NCI-H1930 (cell line): ENCODE measurements at places on chromosomes 5 and 9.

DNA sequence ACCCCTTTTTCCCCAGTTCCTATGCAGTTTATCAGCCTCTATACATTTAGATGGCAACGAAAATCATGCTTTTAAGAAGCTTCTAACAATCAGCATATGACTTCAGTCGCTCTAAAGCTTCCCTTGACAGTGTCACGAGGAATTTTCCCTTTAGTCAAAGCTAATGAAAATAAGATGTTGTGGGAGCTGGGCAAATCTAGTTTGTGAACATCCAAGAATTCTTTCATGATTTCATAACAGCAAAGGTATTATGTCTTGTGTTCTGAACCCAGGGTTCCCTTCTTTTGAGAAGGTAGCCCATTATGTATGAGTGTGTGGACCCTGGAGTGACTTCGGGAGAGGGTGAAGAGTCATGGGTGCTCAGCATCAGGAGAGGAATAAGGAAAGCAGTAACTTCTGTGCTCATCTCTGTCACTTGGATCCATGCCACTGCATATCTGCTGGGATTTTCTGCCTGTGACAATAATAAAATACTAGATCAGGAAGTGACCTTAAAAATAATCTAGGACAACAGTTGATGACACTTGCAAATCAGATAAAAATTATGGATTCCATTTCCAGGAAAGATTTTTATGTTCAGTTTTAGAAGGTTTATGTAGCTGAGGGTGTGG lies 102.4 kb downstream of the PCSK1 start:
- no peak for DNase-seq

DNA sequence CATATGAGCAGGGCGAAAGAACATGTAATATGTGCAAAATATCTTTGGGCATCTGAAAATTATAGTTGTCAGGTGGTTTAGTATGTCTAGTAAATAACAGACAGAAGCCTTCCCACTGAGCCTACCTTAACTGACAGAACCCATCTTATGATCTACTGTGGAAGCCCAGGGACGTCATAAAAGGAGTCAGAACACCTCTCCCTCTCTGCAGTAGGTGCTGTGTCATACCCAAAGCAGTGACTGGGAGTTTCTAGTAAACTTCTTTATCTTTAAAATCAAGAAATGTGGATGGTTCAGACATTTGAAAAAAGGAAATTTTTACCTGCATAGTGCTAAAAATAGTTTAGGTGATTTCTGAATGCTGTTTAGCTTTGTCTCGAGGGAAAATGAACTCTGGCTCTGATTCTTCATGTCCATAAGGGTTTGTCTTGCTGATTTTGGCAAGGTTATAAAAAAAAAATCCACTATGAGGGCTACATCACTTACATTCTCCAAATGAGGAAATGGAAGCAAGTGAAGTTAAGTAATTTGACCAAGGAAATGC lies 104.0 kb downstream of the NUDT12 start:
- no peak for DNase-seq

GRCh38 chr5:132684491-132684890 lies 10.7 kb downstream of the IL4 start:
- DNase-seq = no peak

- no peak for DNase-seq
Observed at GRCh38 chr5:142819825-142820224, 49.6 kb downstream of the ARHGAP26 start.

DNA sequence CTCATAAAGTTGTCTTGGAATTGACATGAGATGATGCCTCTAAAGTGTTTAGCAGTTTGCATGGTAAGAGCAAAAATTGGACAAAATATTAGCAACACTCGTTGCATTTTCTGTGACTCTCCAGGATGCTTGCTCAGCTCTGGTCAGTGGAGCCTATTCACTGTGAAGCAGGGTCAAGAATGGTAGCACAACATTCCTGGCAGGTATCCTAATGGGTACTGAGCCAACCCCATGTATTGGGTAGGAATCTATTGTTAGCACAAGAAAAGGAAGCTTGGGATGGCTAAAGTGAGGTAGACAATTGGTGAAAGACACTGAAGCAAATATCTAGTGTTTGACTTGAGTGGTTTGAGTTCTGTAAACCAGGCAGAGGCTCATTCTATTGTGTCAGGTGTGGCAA lies 10.4 kb upstream of the ACTBL2 start:
- no peak for DNase-seq

GRCh38 chr5:157665467-157666070 lies 5.8 kb upstream of the C5orf52 start:
- no peak for DNase-seq

DNA sequence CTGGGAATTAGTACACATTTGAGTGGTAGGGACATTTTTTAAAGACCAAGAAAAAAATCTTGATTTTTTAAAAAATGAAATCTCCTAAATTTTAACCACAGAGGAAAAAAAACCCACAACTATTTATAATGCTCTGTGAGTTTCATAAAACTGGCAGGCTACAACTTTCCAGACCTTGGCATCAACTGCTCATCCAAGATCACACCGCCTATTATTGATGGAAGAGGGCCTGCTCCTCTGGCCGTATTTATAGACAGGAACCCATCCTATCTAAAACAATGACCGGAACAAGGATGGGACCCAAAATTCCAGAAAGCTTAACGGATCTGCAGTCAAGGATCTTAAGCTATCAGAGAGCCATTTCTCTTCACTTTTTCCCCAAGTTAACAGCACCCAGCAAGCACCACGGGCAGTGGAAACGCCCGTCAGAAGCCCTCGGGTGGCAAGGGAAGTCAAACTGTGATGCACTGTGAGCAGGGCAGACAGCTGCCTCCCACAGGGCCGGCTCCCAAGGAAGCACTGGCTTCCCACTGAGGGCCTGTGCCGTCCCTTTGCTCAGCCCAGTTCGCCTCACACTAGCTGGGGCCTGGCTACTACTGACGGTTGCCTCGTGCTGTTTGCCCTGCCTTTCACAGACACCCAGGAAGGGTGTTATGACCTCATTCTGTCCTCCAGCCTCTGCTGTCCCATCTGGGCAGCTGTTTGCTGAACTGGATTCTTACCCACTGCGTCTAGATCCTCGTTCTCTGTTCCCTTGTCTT lies 62.8 kb downstream of the CDC14B start:
- no peak for DNase-seq

DNA sequence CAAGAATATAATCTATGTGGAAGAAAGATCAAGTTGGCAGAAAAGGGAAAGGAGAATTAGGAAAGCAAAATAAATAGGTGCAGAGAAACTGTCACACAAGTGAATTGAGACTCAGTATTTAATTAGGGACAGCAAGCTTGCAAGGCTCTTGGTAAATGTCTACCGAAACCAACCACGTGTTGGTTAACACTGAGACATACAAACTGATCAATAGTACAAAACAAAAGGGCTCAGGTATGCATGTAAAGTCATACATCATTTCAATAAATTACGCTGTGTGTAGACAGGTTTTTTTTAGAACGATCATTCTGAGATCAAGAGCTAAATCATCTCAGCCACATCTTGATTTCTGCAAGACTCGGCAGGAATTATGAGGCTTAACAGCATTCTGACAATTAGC lies 225.4 kb downstream of the EBF1 start:
- no peak for DNase-seq

GRCh38 chr9:110208031-110208430 lies at the start of gene C9orf152:
C9orf152 (minus strand) TSS chr9:110208159; CDS start chr9:110207579, 580 bp downstream.
- no peak for DNase-seq

DNA sequence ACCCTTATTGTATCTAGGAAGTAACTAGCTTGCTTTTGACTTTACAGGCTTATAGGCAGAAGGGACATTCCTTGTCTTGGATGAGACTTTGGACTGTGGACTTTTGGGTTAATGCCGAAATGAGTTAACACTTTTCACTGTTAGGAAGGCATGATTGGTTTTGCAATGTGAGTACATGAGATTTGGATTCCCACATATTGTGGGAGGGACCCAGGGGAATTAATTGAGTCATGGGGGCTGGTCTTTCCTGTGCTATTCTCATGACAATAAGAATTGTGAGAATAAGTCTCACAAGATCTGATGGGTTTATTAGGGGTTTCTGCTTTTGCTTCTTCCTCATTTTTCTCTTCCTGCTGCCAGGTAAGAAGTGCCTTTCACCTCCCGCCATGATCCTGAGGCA lies 417.5 kb downstream of the HINT1 start:
- DNase-seq = no peak

- no peak for DNase-seq
Observed at GRCh38 chr9:135209136-135209535, 121.7 kb downstream of the OLFM1 start.

- DNase-seq = no peak
Observed at GRCh38 chr5:124606093-124606492, 140.3 kb downstream of the ZNF608 start.

DNA sequence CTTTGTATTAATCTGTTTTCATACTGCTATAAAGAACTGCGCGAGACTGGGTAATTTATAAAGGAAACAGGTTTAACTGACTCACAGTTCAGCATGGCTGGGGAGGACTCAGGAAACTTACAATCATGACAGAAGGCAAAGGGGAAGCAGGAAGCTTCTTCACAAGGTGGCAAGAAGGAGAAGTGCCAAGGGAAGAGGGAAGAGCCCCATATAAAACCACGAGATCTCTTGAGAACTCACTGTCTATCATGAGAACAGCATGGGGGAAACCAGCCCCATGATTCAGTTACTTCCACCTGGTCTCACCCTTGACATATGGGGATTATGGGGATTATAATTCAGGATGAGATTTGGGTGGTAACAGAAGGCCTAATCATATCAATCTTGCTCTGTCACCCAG lies 60.9 kb upstream of the CHD1 start:
- DNase-seq = no peak

- DNase-seq = no peak
Observed at GRCh38 chr9:129504404-129504803, 116.5 kb downstream of the C9orf50 start.

DNA sequence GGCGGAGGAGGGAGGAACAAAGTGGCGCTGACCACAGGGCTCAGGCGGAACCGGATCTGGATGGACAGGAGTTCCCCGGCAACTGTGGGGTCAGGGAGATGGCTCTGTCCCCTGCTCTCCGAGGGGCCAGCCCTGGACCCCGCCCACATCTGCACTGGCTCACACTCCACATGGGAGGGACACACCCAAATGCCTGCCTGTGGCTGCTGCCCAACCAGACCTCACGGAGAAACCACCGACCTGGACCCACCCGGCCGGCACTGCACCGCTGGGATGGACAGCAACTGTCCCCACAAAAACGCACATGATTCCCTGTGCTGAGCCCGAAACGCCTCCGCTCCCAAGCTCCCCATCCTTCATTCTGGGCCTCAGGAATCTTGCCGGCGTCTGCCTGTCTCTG lies 4.8 kb downstream of the CCDC187 start:
- DNase-seq = no peak

- DNase-seq = no peak
Observed at GRCh38 chr5:13252699-13253098, 691.8 kb downstream of the DNAH5 start.

DNA sequence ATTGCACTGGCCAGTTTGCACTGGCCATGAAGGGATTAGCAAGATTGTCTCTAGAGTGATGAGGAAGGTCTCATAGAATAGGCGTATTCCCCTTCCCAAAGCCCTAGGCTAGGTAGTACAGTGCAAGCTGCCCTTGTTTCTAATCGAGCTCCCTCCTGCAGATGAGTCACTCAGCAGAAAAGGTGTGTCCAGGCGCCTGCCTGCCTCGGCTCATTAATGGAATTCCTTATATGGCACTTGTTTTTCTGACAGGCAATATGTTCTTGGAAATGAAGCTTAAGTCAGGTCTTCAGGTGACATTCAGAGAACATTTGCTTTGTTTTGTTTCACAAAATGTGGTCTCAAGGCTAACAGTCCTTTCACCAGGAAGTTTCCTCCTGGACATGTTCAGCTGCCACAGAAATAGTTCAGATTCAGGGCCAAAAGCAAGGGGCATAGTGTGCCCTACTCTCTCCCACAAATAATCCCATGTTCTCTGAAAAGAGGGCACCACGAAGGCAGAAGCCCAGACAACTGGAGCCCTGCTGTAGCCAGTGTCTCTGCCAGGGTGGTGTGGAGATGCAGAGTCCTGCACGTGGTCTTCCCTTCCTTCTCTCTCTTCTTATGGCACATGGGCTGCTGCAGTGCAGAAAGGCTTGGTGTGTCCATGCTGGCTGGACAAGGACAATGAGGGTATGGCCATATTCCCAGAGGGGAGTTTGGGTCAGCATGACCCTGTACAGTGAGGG lies 281.1 kb upstream of the MAP3K1 start:
- no peak for DNase-seq

- no peak for DNase-seq
Observed at GRCh38 chr9:126752881-126753670, 51.8 kb upstream of the ZBTB43 start.

GRCh38 chr9:91029650-91030361 lies 228.2 kb downstream of the SYK start:
- no peak for DNase-seq

- DNase-seq = no peak
Observed at GRCh38 chr9:88807426-88807825, 183.8 kb upstream of the S1PR3 start.

DNA sequence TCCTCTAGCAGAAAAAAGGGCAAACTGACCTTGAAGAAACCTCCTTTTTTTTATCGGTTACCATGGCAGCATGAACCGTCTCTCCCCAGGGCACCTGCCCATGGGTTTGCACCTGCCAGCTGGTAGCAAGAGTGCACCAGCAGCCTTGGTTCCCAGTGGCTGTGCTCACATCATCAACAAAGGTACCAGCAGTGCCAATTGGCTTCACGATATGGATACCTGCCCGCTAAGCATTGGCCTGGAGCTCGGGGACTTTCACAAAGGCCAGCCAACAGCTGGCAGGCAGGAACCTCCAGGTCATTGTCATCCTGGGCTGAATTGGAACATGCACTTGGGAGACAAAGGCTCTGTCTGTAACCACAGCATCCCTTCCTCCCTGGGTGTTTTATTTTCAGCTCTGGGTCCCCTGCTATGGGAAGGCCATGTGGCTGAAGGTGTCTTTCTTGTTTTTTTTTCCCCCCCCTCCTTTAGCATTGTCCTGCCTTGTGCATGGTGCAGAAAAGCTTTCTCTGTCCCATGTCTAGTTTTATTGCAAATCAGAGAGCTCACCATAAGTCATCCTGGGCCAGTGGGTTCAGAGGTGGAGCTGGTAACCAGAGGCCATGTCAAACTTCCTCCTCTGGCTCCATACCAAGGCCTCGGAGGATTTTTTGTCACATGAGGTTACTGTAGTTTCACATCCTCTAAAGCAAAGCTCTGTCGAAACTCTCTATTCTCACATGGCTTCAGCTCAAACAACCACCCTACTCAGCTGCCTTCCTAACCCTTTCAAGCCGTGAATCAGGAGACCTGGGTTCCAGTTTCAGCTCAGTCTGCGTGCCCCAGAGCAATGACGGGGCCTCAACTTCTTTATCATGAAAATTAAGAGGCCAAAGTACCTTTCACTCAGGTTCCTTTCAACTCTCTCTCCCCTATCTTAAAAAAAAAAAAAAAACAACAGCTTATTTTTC lies 145.5 kb upstream of the MAP3K1 start:
- DNase-seq = no peak
